ENCODE measurements at places on chromosomes 3 and 15.

GRCh38 chr3:7687428-7688147 lies 814.0 kb upstream of the LMCD1 start:
- DNase-seq = no peak

DNA sequence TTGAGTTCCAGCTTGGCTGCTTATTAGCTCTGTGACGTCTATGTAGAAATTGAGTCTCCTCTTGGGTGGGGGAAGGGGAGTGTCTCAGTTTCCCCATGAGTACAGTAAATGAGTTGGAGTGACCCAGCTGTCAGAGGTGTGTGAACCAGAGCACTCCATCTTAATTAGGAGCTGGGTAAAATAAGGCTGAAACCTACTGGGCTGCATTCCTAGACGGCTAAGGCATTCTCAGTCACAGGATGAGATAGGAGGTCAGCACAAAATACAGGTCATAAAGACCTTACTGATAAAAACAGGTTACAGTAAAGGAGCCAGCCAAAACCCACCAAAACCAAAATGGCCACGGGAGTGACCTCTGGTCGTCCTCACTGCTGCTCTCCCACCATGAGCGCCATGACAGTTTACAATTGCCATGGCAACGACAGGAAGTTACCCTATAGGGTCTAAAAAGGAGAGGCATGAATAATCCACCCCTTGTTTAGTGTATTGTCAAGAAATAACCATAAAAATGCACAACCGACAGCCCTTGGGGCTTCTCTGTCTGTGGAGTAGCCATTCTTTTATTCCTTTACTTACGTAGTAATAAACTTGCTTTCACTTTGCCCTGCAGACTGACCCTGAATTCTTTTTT lies 222.4 kb downstream of the CACNA2D3 start:
- no peak for DNase-seq

- no peak for DNase-seq
These were observed 29.3 kb upstream of the STT3B start for GRCh38 chr3:31503456-31503855.

- no peak for DNase-seq
These were observed 219.7 kb downstream of the CD47 start for GRCh38 chr3:107870943-107871638.

DNA sequence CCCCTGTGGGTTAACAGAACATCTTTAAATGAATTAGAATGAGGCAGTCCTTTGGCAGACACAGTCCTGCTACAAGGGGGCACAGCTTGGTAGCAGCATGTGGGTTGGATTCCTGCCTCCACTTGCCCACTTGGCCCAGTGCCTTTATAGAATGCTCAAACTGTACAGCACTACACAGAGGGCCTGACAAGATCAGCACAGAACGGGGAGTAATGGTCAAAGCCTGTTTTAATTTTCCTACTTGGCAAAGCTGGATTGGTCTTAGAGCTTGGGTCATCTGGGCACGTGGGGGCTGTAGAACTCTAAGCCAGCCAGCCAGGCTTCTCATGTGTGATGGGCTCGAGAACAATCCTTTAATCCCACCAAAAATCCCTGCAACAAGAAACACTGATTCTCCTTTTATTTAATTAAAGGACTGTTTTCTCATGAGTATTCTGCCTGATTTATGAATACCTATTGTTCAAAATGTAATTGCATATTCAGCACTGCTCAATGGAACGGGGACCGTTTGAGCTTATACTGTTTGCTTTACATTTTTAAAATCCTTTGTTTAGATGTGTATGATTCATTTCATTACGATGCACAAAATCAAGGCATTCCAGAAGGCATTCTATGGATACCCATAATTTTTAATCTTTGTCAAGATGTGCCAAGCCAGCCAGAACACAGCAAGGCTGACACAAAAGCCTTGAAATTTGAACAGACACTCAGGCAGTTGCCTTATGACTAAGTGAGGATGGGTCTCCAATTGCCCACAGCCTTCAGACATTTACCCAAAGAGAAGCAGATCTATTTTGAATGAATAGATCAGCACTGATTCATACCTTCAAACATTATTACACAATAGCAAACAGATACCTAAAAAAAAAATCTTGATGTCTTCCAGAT lies 249.3 kb upstream of the TGFBR2 start:
- DNase-seq = no peak

- no peak for DNase-seq
These were observed 59.8 kb upstream of the ACKR4 start for GRCh38 chr3:132537297-132537696.

DNA sequence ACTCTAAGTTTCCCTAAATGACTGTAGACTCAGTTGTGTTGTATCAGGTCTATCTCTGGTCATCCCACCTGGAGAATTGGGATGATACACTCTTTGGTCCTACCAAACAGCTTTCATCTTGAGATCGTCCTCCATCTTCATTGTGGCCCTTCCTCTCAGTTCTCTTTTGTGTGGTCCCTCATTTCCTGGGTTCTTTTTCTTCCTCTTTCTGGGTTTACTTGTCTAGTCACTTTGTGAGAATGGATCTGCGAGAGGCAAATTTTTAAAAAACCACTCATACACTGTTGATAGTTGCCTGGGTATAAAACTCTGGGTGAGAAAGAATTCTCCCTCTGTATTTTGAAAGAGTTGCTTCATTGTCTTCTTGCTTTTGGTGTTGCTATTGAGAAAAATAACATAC lies 6.0 kb upstream of the AMOTL2 start:
- no peak for DNase-seq

DNA sequence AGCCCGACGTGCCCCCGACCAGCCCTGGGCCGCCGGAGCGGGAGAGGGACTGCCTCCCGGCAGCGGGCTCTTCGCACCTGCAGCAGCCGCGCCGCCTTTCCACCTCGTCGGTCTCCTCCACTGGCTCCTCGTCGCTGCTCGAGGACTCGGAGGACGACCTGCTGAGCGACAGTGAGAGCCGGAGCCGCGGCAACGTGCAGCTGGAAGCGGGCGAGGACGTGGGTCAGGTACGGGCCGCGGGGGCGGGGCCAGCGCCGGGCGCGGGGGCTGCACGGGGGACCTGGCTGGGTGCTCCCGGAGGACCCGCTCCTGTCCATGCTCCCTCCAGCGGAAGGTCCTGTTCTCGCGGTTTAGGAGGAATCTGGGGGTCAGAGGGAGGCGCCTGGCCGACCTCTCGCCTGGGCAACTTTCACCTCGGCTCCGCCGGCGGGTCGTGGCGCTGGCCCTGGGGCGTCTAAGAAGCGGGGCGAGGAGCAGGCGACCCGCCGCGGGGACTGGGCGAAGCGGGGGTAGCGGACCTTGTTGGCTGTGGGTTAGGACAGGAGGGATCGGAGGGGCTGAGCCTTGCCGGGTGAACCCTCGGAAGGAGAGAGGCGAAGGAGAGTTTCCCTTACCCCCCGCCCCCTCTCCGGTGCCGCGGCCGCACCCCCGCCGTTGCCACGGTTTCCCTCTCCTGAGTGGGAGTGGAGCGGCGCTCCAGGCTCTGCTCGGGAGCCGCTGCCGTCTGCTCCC lies 682 bp downstream of the ITPKA start:
- DNase-seq = peak; percentile 55

- no peak for DNase-seq
These were observed 8.2 kb downstream of the RUBCN start for GRCh38 chr3:197728487-197728886.

GRCh38 chr3:32867954-32868353 lies 50.2 kb downstream of the TRIM71 start:
- DNase-seq = no peak

GRCh38 chr3:151386056-151386455 lies 1.5 kb upstream of the P2RY12 start:
- no peak for DNase-seq

DNA sequence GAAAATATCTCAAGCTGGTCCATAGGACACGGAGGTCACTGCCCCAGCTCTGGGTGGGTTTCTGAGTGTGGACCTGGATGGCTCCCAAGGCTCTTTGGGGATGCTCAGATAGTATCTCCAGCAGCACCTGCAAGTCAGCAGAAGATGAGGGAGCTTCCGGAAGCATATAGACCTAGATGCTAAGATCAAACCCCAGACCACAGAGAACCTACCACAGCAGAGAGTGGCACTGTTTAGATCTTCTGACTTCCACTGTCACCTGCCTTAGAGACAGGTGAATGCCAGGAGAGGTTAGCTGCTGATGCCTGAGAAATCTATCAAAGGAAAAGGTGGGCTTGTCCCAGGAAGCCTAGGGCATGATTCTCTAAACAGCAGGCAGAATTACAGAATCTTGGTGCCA lies 105.7 kb upstream of the TRPM1 start:
- peak; percentile 26 for DNase-seq

GRCh38 chr15:81751256-81751655 lies 294.6 kb downstream of the MEX3B start:
- DNase-seq = no peak

DNA sequence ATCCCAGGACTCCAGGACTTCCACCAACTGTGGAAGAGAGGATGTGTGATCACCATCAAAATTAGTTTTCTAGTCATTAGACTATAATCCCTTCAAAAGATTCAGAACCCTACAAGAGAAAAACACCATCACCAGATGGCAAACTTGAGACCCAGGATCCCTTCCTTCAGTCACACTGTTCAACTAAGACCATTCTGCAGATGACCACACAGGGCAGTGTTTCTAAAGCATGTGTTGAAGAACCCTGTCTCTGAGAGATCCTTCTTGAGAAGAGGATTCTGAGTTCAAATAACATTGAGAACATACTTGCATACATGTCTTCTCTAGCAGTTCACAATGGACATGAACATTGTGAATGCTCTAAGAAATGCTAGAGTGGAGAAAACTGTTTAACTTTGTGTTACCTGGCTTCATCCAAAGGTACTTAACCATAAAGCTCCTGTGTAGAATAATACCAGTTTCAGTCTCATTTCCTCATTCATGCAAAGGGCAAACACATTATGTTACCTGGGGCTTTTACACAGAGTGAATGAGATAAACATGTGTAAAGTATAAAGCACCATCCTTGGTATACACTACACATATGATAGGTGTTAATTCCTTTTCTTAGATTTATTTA lies 2.4 kb upstream of the ADGRG7 start:
- DNase-seq = no peak

DNA sequence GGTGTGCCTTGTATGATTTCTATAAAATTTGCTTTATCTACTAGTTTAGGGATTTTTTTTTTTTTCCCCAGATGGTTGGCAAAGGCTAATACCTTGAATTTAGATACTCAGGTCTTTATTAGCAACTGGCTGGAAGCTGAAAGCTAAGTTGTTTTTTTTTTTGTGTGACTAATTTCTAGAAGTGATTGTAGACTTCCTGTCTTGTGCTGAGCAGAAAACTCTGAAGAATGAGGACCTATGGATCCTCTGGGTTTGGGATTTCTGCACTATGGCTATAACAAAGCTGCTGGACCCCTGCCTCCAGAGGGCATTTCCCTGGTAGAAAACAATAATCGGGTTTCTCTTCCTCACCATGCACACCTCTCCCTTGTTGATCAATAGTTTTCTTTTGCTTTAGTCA lies 10.0 kb downstream of the ARIH2 start:
- DNase-seq = no peak

DNA sequence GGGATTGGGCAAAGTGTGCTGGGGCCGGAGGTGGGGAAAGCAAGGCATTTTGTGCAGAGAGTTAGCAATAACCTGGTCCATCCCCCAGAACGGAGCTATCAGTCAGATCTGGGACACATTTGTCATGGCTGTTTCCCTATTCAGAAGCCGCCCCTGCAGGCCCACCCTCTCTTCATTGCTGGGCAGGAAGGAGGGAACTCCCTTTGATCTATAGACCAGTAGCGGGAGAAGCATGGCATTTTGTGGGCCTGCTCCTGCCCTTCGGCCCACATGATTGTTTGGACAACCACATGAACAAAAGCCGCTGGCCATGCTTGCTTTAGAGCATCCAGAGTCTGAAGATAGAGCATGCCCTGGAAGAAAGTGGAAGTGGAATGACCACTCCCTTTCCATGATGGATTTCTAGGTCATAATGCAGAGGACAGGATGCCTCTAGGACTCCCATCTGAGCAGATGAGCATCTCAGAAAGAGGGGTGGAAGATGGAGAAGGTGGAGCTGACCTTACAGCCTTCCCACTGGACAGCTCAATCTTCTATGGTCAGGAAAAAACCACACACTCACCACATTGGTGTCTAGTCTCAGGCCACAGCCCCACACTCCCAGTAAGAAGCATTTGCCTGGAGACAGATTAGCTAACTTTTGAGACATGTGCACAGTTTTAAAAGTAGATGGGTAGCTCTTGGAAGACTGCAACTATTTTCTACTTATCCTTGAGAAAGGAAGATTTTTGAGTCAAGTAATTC lies 11.9 kb upstream of the LRTM1 start:
- no peak for DNase-seq

DNA sequence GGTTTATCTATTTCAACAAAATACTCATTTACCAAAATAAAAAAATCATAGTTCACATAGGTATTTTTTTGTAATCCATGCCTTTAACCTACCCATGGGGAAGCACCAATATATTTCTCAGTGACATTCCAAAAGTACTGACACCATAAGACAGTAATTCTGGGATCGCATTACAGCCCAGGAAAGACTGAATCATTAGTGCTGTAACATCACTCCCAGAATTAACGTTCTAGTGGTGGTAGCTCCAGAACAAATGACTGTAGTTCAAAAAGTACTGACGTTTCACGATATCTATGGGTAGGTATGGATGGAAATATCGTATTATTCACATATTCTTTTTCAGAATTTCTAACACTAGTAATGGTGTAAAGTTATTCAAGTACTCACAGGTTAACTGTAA lies 54.3 kb upstream of the NEK10 start:
- DNase-seq = no peak

GRCh38 chr3:135382621-135383020 lies 582.9 kb upstream of the PPP2R3A start:
- DNase-seq = no peak

- no peak for DNase-seq
These were observed 37.4 kb downstream of the ZNF860 start for GRCh38 chr3:32018757-32019564.

Data from DND-41 (cell line).